ENCODE measurements at places on chromosomes 13 and 19.

DNA sequence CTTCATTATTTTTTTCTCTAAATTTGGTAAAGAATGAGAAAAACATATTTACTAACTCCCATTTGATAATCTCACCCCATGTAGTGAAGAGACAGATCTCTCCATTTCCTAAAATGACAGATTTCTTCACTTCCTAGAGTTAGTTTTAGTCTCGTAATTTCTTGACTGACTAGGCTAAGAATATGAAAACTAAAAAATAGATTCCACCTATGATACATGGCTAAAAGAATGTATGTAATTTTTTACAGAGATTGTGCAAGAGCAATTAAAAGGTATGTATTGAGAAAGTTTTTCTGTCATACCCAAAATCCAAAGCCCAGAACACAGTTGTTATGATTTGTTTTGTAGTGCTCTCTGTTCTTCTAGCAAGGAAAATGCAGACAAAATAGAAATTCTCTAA lies 9.5 kb downstream of the NALCN start:
- no peak for DNase-seq

GRCh38 chr19:31064491-31064890 lies 284.7 kb downstream of the TSHZ3 start:
- no peak for DNase-seq

- peak; percentile 68 for DNase-seq
Observed at GRCh38 chr19:8487137-8487851, 15.1 kb downstream of the PRAM1 start.

GRCh38 chr19:50422397-50423278 lies 3.9 kb downstream of the SPIB start:
- no peak for DNase-seq

DNA sequence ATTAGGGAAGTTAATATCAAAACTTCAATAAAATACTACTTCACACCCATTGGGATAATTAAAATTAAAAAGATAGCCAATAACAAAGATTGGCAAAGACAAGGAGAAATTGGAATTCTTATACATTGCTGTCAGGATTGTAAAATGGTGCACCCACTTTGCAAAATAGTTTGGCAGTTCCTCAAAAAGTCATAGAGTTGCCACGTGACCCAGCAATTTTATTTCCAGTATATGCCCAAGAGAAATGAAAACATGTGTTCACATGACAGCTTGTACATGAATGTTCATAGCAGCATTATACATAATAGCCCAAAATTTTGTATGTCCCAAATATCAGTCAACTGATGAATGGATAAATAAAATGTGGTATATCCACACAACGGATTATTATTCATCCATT lies 3.3 kb downstream of the MBD3L1 start:
- no peak for DNase-seq

- DNase-seq: no peak
Observed at GRCh38 chr13:52896827-52897659, 48.6 kb upstream of the PCDH8 start.

- no peak for DNase-seq
Observed at GRCh38 chr19:49356382-49356781, 5.8 kb downstream of the TEAD2 start.

DNA sequence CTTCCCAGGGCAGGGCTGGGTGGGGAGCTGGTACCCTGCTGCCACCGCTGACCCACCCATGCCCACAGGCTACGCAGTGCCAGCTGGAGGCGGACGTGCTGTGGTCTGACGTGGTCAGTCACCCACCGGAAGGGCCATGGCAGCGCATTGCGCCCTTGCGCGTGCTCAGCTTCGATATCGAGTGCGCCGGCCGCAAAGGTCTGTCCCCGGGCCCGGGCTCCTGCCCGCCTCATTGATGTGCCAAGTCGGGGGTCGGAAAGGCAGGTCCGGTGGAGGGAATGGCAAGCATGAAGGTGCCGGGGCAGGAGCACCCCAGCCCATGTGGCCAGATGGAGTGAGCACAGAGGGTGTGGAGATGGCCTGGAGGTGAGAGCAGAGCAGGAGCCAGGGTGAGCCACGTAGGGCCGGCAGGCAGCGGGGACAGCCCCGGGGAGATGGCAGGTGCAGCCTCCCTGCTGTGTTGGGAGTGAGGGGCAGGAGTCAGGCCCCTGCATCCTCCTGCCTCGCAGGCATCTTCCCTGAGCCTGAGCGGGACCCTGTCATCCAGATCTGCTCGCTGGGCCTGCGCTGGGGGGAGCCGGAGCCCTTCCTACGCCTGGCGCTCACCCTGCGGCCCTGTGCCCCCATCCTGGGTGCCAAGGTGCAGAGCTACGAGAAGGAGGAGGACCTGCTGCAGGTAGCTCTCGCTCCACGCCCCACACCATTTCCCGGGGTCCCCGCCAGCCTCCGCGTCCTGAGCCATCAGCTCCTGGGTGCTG lies 16.0 kb upstream of the SPIB start:
- DNase-seq: no peak

DNA sequence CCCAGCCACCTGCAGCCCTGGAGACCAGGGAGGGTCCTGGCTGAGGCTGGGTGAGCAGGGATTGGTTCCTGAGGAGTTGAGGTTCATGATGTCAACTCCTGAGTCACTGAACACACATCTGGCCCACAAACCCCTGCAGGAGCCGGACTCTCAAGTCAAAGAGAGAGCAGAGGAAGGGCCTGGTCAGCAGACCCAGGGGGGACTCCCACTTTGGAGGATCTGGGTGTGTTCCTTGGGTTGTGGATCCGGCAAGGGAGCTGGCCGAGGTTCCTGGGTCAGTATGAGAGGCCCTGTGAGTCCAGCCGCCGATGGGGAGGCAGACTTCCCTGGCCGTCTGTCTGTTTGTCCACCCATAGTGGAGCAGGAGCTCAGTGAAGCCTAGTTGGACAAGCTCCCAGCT lies 4.0 kb downstream of the SLC7A10 start:
- no peak for DNase-seq

DNA sequence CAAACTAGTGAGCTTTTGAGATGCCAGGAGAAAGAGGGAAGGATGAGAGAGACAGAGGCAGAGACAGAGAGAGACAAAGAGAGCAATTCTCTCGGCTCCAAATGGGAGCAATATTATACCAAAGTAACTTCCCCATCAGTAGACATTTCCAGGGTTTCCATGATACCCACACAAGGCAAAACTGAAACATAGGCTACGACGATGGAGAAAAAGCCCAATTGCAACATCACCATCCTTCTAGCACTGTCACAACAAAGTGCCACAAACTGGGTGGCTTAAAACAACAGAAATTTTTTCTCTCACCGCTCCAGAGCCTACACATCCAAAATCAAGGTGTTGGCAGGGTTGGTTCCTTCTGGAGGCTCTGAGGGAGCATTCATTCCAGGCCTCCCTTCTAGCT lies 81.4 kb downstream of the KCTD12 start:
- DNase-seq: no peak

DNA sequence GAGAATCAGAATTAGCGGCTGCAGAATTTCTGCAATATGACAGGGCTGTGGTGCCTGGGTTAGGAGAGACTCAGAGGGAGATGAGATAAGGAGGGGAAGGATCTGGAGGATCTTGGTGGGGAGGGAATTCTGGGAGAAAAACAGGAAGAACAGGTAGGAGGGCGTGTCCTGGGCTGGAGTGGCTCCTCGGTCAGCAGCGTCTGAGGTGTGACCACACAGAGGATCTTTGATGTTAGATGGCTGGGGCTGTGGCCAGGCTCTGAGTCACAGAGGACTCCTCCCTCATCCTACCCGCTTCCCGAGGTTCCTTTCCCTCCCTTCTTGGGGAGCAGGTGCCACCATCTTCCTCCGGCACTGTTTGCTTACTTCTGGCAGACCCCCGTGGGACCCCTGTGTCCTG lies 6.4 kb upstream of the KLK6 start:
- DNase-seq: no peak

DNA sequence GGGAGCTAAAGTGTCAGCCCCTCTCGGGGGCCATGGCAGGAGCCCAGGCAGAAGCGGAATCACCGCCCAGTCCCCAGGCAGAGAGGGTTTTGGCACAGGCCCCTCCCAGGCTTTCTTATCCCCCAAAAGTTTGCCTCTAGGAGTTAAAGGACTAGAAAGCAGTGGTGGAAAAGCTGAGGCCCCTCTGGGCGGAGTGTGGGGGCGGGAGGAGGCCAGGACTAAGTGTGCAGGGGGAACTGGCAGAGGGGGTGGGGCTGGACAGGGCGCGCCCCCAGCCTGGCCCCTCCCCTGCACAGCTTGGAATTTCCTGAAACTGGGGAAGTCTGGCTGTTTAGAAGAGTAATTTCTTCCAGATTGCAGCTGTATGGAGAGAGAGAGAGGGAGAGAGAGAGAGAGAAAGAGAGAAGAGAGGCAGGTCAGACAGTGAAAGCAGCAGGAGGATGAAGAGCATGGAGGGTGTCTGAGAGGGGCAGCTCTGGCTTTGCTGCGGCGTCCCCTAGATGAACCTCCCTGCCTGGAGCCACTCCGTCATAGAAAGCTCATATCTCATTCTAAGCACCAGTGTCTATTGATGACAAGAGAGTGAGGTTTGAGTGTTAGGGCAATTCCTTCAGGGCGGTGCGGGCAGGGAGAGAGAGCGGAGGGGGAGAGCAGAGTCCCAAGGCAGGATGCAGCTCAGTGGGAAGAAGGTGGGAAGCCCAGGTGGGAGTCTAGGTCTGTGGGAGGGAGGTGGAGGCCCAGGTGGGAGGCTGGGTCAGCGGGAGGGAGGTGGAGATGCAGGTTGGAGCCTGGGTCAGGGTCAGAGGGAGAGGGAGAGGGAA lies at the start of gene CDC42EP5:
Gene CDC42EP5 (minus strand): TSS at position 226 of the 821 bp plus-strand sequence. CDS start 7,749 bp downstream, outside the sequence.
- DNase-seq: no peak

GRCh38 chr13:80141123-80141849 lies 199.6 kb downstream of the SPRY2 start:
- DNase-seq: no peak

DNA sequence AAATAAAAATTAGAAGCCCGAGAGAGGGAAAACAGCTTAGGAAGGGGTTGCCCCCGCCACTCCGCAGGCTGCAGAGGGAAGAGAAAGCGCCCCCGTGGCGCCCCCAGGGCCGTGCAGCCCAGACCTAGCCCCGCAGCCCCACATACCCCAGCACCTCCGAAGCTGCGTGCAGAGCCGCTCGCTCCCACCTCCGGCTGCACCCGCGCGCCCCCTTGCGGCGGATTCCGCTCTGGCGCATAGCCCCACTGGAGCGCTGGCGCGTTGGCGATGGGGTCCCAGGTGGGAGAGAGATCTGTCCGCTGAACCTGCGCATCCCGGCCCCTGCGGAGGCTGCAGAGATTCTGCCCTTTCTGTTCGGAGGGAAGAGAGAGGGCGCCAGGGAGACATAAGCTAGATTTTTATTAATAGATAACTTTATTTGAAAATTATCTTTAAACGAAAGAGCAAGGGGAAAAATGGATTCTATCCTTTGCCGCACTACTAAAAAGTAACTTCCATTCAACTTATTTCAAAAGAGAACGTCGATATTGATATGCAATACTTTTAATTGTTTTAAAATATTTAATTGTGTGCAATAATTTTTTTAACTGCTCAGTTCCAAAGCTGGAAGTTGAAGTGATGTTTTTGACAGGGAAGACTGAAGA lies 11.7 kb upstream of the CLN5 start:
- peak; percentile 72 for DNase-seq

DNA sequence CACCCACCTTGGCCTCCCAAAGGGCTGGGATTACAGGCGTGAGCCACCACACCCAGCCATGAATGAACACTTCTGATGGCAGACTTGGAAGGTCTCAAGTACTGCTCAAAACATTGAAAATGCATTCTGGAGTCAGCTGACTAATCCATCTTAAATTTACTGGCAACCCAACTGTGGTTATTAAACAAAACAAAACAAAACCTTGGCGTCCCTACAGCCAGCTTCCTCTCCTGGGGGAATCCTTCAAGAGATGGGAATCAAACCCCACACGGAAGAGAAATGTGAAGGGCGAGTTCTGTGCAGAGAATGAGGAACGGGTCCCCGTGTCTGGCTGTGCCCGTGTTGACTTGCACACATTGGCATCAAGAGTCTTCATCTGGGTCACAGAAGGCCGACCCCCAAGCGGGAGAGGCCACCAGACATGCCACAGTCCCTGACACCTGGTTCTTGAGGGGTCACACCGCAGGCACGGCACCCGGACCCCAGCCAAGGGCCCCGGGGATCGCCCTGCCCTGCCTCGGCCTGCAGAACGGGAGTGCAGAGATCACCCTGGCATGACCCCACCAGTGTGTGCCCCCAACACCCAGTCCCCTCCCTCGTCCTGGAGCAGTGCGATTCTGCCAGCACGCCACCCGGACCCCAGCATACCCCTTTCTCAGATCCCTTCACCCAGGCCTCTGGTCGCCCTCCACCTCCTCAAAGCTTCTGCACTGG lies 3.2 kb downstream of the MAP2K2 start:
- DNase-seq: no peak

DNA sequence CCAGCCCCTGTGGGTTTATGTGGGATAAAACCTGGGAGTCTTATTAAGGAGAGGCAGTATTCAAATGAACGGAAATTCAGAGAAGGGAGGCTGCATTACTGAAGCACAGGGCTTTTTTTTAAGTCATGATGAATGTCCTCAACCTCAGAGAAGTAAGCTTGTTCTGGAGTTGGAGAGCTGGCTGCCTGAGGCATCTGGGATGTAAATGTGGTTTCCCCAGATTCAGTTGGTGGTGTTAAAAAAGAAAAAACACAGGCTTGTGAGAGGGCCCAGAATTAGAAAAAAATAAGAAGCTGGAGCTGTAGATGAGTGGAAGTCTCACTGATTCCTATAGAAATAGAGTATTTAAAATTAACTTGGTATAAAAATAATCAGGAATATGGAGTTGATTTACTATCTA lies 64.0 kb upstream of the GPR12 start:
- no peak for DNase-seq

- DNase-seq: no peak
Observed at GRCh38 chr13:106433066-106433465, 102.4 kb downstream of the EFNB2 start.

DNA sequence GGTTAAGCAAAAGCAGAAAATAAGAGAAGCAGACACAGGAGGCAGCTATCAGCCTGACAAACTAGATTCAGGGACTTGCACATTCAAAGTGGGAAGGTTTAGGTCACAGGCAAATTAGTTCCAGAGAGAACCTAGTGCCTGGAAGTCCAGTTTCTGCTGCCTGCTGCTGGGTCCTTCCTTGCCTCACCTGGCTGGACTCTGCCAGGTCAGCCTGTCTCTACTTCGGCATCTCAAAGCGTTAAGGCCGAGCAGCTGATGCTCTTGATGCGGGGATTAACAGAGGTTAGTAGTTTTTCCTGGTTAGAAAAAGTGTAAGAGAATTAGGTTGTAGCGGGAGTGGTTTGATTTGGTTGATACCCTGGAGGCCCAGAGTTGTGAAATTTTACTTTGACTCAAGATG lies 52.0 kb downstream of the KLF5 start:
- no peak for DNase-seq
